Activated naive CD8-positive, alpha-beta T cell treated with anti-CD3 and anti-CD28 coated beads for 36 hours (primary cell): ENCODE measurements at places on chromosomes 3 and 15. TPM values are rescaled to one million over a fixed set of nuclear protein-coding genes. Genes with fewer than 3 reads are reported as not detected.

GRCh38 chr3:131031660-131032059, 5.0 kb downstream of the NEK11 start:
- no peak for DNase-seq

- no peak for DNase-seq
Measured at GRCh38 chr3:99863588-99863987, 45.9 kb downstream of the CMSS1 start.

- no peak for DNase-seq
Measured at GRCh38 chr3:3516996-3517395, 282.2 kb upstream of the LRRN1 start.

GRCh38 chr3:175149675-175150074, 290.5 kb downstream of the NAALADL2 start:
- DNase-seq, result no peak

Gene CFAP20DC
- total RNA-seq, result 2.4 TPM

Gene QRICH1
- total RNA-seq, result 127 TPM

Gene CERS3
- 0.24 TPM for total RNA-seq
